T-helper 22 cell (primary cell): ENCODE measurements at places on chromosomes 5 and 9.
A peak's percentile ranks its signal among the peaks of the same experiment; 100 is the strongest.

GRCh38 chr5:177290816-177291596 lies 12.5 kb downstream of the RAB24 start:
- no peak for DNase-seq

DNA sequence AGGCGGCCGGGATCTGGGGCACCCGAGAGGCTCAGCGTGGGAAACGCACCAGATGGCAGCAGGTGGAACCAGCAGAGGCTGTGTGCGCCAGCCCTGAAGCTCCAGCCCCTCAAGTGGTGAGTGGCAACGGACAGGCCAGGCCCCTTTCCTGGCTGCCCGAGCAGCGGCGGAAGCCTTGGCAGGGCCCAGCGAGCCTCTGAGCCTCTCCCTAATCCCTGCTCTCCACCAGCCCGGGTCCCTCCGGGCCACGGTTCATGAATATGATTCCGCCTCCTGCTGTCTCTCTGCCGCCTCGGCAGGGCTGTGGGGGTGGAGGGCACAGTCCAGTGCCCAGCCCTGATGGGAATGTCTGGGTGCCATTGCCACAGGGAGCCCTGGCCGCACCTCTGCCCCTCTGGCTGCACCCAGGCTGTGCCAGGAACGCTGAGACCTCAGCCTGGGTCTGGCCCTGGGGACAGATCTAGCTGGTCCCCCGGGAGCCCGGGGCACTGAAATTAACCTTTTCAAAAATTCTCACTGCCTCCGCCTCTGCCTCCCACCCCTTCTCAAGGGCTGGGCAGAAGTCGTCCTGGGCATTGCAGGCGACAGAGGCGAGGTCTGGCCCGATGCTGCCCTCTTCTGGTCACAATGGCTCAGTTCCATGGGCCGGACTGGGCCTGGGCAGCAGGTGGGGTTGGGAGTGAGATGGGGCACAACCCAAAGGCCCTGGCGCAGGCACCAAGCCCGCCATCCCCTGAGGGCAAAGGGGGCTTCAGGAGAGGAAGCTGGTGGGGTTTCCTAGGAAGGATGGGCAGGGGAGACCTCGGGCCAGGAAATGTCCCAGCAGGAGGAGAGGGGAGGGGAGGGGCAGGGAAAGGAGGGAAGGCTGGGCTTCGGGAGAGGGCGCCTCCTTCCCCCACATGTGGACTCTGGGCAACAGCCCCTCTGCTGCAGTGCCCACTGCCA lies 20.3 kb downstream of the CCDC187 start:
- peak; percentile 25 for DNase-seq

- no peak for DNase-seq
Observed at GRCh38 chr5:118326481-118327045, 661.8 kb downstream of the DTWD2 start.

DNA sequence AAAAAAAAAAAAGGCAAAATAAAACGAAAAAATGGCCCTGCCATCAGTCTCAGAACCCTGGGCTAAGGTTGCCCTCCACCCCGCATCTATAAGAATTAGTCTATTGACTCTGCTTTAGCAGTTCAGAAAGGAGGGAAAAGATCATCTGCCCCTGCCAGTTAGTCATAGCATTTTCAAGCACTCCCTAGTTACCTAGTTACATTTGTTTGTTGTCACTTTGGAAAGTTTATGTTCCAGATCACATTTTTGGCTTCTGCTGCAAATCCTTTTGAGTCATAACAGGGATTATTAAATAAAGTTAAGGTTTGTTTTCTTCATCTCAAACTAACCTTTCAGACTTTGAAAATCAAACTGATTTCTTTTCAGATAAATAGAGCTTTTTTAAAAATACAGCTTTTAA lies 52.1 kb downstream of the AQP7 start:
- DNase-seq = no peak

GRCh38 chr9:107273634-107274033 lies 9.4 kb upstream of the RAD23B start:
- DNase-seq = no peak

GRCh38 chr5:168076561-168076991 lies 214.9 kb upstream of the WWC1 start:
- no peak for DNase-seq

- no peak for DNase-seq
Observed at GRCh38 chr5:160263326-160263855, 34.1 kb downstream of the FABP6 start.

- DNase-seq = no peak
Observed at GRCh38 chr9:114629563-114630090, 18.5 kb downstream of the TMEM268 start.

DNA sequence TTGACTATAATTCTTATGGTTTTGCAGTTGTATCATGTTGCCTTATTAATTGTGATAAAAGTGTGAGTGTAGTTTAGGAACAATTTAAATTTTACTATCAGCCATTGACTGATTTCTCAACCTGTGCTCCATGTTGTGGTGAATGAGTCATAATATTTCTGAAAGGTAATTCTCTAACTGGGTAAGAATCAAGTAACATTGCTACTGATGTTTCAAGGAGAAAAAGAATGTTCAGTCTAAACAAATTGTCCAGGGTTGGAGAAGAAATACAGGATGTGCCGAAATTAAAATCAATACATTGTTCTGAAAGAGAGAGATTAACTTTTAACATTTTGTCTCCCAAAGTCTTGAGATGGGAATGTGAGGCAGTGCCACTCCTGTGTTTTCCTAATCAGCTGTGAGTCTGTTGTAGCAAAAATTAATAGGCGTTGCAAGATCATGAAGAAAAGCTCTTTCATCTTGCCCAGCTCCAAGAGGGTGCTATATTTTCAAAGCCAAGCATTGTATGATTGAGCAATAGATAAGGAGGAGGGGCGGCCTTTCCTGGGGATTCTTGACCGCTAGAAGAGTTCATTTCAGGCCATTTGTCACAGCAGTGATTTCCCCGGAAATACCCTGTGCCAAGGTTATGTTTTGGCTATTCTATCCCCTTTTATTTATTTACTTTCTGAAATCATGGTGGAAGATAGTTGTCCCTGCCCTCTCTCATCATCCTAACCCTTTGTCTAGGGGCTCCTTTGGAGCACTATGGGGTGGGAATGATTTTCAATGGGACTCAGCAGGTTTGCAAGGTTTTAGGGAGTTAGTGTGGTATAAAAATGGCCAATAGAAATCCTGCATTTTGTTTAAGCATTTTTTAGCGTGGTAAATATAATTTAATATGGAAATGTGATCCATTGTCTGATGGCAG lies 151.6 kb downstream of the FOCAD start:
- DNase-seq = no peak

- DNase-seq = no peak
Observed at GRCh38 chr9:134716067-134716466, 74.5 kb downstream of the COL5A1 start.

GRCh38 chr5:166562246-166562645 lies 1729.2 kb upstream of the WWC1 start:
- no peak for DNase-seq

DNA sequence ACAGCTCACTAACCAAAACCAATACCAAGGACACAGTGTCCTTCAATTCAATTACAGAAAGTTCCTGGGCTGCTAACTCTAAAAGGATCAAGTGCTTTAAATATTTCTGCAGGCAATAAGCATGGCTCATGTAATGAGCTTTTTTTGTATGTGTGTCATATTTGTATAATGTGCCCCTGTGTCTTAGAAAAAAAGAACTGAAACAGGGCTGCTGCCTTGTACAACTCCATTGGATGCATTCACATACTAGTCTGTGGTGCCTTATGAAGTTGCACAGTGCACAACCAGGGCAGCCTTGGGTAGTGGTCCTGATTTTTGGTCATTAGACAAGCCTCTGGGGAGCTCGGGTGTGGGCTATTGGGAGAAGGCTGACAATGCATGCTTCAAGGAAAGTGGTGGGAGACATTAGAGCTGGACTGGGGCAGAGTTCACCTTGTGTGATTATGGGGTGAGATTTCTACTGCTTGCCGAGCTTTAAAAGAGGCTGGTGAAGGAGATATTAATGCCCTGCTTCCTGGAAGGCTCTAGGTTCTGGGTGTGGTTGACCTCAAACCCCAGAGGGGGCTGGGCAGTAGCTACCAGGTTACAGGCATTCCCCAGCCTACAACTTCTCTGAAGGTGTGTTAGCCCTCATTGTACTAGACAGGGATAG lies 3.6 kb upstream of the CPEB4 start:
- DNase-seq = peak; percentile 57

DNA sequence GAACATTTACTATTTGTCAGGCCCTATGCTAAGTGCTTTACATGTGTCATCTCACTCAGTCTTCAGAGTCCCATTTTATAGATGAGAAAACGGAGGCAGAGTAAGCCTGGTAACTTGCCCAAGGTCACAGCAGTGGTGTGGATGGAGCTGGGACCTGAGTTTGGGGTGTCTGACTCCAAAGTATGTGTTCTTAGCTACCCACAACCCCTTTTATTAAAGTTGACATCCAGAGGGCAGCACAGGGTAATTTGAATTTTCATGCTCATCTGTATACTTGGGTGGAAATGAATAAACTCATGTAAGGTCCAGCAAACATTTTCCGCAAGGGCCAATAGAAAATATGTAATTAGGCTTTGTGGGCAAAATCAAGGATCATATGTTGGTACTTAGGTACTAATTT lies 93.4 kb upstream of the SLC25A48 start:
- DNase-seq = no peak

GRCh38 chr5:153711755-153712154 lies 221.3 kb downstream of the GRIA1 start:
- no peak for DNase-seq

- DNase-seq = no peak
Observed at GRCh38 chr5:28313953-28314352, 1275.6 kb upstream of the CDH9 start.

DNA sequence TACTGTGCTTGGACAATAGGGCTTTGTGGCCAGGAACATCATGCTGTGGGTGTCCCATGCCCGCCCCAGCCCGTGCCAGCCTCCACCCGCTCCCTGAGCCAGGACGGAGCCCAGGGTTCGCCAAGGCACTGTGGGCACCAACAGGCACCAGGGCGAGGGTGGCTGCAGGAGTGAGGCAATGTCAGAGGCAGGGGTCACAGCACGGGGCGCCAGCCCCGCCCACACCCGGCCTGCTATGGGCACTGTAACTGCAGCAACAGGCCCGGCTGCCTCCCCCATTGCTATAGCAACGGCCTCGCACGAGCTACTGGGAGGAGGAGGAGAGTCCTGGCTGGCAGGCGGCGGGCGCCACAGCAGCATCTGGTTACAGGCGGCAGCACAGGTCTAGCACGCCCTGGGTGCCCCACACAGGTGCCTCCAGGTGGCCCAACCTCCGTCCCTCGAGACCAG lies 2.5 kb downstream of the ABCA2 start:
- DNase-seq = no peak

GRCh38 chr9:111250875-111251842 lies 78.9 kb downstream of the OR2K2 start:
- no peak for DNase-seq

- no peak for DNase-seq
Observed at GRCh38 chr5:58774937-58775336, 192.1 kb downstream of the RAB3C start.

DNA sequence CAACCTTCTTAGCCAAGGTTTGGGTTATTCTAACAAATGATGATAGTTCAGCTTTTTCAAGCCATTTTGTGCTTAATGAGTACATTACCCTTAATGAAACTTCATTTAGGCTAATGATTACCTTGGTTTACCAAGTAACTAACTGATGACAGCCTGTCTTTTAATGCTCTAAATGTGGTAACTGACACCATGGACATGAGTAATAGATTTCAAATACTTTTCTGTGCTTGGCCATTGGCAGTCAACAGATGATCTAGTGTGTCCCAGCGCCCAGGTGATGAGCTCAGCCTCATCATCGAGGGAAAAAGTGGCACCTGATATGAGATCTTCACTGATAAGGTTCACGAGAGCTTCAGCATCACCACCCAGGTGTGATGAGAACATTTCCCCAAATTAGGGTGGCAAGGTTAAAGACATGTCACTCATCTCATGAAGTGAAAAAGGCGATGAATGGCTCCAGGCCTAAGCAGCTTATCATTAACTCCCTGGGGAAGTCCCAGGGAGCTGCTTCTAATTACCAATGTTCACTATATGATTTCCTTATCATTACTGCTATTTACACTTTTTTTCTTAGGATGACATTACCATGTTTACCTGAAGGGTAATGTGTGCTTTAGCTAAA lies 296.0 kb downstream of the SPOCK1 start:
- no peak for DNase-seq

DNA sequence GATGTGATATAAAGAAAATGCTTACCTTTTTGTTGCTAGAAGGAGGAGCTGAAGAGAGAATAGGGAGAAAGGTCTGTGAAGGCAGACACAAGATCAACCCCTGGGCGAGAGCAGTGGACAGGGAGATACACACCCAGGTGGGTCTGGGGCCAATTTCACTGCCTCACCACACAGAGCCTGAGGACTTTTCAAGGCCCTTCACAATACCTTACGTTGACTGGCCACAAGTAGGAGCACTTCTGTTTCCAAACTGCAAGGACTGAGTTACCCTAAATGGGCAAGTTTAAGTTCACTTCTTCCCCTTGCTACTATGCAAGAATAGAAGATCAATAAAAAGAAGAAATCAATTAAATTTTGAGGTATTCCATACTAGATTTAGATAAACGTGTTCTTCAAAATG lies 174.5 kb upstream of the SLC12A2 start:
- no peak for DNase-seq

DNA sequence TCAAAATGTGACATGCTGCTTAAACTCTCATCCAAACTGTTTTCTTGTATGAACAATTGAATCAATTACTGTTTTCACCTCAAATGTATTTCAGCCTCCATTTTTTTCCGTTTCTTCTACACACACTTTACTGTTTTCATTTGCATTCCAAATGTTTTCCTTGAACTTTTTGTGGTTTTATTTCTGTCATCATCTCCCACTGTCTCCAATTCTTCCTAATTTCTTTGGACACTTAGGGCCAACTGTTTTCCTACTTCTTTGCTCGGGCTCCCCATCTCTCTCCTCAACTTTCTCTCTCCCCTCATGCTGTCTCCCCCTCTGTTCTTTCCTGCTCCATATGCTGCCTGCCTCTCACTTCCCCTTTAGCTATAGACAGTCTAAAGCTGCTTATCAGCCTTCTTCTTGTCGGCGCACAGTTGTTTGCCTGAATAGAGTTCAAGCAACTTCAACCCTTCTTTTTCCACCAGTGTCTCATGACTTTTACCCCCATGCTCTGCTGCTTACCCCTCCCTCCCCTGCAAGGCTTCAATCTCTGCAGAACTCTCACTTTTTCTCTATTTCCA lies 443.4 kb downstream of the DTWD2 start:
- DNase-seq = no peak

DNA sequence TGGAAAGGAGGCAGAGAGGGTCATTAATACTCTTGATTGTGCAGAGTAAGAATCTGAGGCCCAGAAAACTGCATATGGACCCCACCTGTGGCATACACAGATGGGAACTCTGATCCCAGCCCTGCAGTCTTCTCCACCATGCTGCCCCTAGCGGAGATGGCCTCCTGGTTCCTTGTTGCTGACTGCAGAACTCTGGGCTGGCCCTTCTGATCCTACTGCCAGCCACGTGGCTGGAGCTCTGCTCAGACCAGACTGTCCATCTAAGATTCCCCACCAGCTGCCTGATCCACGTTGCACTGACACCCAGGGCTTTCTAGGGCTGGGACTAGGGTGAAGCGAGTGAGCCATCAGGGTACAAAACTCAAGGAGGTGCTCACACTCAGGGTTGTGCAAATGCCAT lies 245.7 kb upstream of the NR4A3 start:
- no peak for DNase-seq

GRCh38 chr9:129552064-129552463 lies 68.8 kb downstream of the C9orf50 start:
- DNase-seq = no peak
